ENCODE measurements at places on chromosomes 12 and 14.

- DNase-seq, result no peak
These were observed 255.0 kb downstream of the PAWR start for GRCh38 chr12:79435742-79436141.

DNA sequence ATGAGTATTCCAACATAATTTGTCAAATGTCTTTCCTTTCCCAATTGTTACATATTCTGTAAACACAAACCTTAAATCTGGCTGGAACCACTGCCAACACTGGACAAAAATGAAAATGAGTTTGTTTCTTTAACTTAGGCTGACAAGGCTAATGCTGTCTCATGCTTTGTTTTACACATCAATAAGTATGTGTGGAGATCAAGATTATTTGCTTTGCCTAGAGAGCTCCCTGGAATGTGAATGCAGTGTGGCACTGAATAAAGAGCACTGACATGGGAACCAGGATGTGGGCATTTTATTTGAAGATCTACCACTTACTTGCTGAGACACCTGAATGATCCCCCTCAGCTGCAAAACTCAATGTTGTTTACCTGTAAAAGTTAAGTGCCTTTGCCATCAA is 61.7 kb downstream of the RALGAPA1 start:
- DNase-seq, result no peak

GRCh38 chr14:99560403-99560802 is 43.6 kb downstream of the CCDC85C start:
- no peak for DNase-seq

DNA sequence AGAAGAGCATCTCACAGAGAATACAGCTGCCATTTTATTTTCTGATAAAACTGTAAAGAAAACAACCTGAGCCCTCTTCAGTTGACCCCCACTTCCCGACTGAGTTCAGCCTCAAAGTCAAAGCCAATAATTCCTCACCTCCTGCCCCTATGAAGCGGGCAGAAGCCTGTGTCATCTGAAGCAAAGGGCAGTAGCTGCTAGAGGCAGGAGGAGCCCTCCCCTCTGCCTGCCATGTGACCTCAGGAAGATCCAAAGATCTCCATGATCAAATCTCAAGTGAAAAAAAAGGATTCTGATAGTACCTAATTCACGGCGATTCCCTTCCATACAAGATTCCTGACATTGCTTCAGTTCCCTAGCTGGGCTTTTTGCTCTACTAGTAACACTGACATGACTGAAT is 223.1 kb upstream of the CAND1 start:
- DNase-seq, result no peak

GRCh38 chr14:100604121-100604501 is 16.9 kb upstream of the BEGAIN start:
- DNase-seq, result no peak

DNA sequence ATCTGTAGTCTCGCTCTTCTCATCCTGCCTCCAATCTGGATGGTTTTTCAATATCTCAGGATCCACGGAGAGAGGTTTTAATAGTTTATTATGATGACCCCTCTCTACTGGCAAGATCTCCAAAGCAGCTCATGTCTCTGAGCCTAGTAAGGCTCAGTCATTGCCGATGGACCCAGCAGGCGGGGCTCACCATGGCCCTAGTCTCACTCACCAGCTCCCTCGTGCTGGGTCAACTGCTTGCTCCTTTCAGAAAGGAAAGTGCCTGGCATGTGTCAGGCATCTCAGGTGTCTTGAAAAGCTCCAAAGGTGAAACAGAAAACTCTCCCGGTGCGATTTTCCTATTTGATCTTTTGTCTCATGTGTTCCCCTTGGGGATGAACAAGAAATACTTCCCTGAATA is 179.0 kb downstream of the CALM1 start:
- DNase-seq, result no peak

DNA sequence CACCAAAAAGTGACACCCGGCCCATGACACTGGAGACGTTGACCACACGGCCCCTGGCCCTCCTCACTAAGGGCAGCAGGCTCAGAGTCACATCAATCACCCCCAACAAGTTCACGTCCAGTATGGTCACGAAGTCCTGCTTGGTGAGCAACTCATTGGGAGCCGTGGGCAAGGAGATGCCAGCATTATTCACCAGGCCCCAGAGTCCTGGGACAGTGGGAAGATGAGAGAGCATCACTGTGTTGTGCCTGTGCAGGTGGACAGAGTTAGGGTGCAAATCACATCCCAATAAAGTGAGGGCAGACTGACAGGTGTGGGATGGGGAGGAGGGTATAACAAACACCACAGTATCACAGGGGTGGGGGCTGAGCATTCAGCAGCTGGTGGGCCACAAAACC is 2.5 kb downstream of the RDH16 start:
- DNase-seq, result no peak

DNA sequence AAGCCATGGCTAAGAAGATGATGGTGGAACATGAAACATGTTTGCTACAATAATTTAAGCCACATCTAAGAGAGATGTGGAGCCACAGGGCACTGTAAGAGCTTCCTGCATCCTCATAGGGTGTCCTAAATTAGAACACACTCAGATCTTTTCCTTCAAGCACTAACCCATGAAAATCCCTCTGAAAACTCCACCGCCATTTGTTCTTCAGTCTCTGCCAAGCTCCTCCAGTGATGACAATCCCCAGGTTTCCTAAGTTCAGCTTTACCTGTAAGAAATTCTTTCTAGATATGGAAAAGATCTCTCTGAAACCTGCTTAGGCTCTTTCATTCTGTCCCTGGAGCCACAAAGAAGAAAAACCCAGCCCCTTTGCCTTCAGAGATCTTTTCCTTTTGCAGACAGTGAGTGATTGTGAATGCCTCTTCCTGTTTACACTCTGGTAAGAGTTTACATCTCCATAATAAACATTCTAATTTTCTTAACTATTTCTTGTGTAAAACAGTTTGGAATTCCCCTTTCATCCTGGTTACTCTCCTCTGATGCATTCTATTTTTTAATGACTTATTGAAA is 907.2 kb downstream of the VRK1 start:
- DNase-seq, result no peak

DNA sequence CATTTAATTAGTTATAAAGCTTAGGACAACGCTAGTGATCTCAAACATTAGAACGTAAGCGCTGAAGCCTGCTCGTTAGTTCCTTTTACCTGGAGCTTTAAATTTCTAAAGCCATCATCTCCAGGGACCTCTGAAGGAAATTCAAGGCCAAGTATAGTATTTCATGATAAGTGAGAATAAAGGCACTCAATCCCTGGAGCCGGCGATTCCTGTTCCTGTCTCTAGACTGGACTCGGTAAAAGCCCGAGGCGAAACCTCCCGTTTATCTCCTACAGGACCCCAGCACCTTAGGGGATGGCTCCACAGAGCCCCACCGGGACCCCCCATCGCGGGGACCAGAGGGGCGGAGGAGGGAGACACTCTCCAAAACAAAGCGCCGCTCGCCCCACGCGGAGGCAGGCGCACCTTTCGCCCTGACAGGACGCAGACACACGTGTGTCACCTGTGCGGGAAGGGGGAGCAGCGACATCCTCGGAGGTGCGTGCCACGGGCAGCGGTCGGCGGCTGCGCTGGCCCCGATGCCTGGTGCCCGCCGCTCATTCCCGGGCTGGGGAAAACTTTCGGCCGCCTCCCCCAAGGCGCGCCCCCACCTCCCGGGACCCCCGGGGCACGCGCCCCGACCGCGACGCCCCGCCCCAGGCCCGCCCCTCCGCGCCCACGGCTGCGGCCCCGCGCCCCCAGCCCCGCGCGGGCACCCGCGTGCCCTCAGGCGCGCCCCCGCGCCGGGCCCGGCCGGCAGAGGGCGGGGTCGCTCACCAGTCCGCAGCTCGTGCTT is 678 bp downstream of the RPS6KA5 start:
- DNase-seq, result no peak

DNA sequence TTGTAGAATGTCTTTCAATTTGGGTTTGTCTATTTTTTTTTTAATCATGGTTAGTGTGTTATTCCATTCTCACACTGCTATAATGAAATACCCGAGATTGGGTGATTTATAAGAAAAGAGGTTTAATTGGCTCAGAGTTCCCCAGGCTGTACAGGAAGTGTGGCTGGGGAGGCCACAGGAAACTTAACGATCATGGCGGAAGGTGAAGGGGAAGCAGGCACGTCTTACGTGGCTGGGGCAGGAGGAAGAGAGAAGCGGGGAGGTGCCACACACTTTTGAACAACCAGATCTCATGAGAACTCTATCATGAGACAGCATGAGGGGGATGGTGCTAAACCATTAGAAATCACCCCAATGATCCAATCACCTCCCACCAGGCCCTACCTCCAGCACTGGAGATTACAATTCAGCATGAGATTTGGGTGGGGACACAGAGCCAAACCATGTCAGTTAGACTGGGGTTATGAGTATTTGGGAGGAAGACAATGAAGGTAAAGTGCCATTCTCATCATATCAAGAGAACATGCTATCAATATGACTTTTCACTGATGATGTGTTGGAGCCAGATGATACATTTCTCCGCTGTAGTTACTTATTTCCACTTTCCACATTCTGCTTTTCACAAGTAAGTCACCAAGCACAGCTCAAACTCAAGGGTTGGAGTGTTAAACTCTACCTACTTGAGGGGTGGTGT is 45.8 kb downstream of the AP5M1 start:
- DNase-seq, result no peak

- no peak for DNase-seq
These were observed 148.8 kb upstream of the ATF7IP start for GRCh38 chr12:14216405-14217294.

DNA sequence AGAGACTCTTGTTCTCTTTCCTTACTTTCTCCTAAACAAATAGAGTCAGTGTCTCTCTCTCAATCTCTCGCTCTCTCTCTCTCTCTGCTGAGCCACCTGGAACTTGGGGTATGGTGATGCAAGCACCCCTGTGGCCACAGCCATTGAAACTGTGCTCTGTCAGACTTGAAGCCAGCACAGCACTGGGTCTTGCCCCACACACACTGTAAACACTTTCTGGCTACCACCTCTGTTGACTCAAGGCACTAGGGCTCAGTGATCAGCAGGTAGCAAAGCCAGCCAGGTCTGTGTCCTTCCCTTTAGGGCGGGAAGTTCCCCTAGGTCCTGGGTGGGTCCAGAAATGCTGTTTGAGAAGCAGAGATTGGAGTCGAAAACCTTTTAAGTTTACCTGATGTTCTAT is 125.9 kb upstream of the GARIN6 start:
- no peak for DNase-seq

GRCh38 chr14:88872976-88873375 is 48.5 kb downstream of the TTC8 start:
- no peak for DNase-seq

GRCh38 chr14:56172571-56172971 is 54.4 kb downstream of the PELI2 start:
- DNase-seq, result peak; percentile 66

GRCh38 chr14:35600253-35600652 is 66.3 kb downstream of the INSM2 start:
- DNase-seq, result no peak

All from kidney capillary endothelial cell (primary cell).